ENCODE measurements at places on chromosomes 2 and 18.

- DNase-seq, result no peak
Measured at GRCh38 chr2:239337122-239337876, 63.5 kb downstream of the HDAC4 start.

DNA sequence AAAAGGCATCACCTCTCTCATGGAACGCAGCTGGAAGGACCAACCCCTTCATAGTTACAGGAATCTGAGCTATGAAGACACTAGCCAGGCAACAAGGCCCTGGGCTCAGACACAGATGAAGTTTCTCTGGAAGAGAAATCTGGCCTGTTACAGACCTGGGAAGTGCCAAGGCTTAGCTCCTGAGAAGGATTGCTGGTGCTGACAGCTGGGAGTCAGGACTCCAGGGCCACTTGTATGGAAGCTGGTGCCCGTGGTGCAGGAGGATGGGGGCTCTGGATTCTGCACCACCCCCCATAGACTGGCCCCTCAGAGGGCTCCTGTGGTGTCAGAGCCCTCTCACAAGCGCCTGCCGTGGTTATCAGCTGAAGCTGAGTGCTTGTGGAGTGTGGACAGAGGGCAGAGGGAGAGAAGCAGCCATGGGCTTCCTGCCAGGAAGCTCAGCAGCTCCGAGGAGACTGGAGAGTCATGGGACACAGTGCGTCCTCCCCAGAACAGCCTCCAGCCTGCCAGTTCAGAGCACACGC, 87.3 kb upstream of the LCLAT1 start:
- DNase-seq, result no peak

- DNase-seq, result no peak
Measured at GRCh38 chr18:24397131-24397693, 412 bp downstream of the OSBPL1A start.

- DNase-seq, result no peak
Measured at GRCh38 chr2:39304200-39304599, 60.4 kb upstream of the CDKL4 start.

DNA sequence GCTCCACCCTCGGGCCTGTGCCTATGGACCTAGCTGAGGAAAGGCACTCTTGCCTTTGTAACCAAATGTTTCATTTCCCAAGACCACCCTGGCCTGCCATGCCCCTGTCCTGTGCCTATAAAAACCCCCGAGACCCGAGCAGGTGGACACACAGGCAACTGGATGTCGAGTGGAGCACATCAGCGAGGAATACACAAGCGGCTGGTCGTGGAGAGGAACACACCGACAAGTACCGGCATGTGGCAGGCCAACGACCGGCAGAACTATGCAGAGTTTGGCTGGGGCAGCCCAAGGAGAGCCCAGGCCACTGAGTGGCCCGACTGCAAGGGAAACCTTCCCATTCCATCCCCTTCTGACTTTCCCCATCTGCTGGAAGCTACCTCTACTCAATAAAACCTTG, 1963.8 kb upstream of the CELF4 start:
- DNase-seq, result no peak

- DNase-seq, result no peak
Measured at GRCh38 chr2:216194561-216194960, 85.4 kb downstream of the XRCC5 start.

- DNase-seq, result no peak
Measured at GRCh38 chr2:120771111-120771780, 35.6 kb downstream of the GLI2 start.

Data from GM12891 (cell line).